ENCODE measurements at places on chromosomes 13 and 19.

DNA sequence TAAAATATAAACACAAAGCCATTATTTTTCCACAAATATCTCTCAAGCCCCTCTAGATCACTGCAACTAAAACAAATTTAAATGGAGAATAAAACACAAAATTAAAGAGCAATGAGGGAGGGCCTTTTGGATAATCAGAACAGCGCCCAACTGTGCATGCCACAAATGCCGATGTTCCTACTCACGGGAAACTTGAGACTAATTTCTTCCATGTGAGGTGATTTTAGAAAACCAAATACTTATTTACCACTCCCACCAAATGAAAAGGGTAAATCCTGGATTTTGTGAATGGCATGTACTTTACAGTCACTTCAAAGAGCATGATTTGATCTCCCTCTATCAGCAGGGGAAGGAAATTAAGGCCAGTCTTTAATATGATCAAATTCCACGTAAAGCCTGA is 74.8 kb downstream of the SLC7A1 start:
- peak; percentile 73 for DNase-seq

DNA sequence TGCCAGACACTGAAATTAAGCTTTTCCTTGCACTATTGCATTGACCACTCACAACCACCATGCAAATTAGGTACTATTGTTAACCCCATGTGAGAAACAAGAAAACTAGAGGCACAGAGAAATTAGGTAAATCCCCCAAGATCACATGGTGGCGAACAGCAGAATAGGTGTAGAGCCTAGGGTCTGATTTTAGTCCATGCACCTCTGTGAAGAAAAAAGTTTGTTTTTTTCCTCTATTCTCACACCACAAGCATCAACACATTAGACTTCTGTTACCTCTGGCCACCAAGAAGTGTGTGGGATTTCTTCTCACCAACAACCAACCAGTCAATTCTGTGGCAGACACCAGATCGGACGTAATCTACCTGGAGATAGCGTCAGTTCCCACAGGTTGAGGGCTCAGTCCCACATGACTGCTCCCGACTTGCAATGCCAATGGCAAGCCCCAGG is 391.9 kb downstream of the COG6 start:
- DNase-seq: no peak

DNA sequence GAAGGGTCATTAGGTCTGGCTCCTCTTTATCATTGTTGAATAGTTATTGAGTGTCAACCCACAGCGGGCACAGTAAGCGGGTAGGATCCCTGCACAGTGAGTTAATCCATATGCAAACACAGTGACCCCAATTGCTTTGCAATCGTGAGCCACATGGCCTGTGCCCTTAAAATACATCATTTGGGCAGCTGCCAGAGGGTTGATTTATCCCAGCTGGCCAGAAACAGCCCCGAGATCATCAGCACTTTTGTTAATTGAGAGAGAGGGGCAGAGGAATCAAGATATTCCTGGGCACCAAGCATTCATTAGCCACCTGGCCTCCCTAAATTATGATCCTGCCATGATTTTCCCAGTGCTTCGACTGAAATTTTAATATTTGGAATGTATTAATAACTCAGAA is 9.8 kb upstream of the CNMD start:
- no peak for DNase-seq

DNA sequence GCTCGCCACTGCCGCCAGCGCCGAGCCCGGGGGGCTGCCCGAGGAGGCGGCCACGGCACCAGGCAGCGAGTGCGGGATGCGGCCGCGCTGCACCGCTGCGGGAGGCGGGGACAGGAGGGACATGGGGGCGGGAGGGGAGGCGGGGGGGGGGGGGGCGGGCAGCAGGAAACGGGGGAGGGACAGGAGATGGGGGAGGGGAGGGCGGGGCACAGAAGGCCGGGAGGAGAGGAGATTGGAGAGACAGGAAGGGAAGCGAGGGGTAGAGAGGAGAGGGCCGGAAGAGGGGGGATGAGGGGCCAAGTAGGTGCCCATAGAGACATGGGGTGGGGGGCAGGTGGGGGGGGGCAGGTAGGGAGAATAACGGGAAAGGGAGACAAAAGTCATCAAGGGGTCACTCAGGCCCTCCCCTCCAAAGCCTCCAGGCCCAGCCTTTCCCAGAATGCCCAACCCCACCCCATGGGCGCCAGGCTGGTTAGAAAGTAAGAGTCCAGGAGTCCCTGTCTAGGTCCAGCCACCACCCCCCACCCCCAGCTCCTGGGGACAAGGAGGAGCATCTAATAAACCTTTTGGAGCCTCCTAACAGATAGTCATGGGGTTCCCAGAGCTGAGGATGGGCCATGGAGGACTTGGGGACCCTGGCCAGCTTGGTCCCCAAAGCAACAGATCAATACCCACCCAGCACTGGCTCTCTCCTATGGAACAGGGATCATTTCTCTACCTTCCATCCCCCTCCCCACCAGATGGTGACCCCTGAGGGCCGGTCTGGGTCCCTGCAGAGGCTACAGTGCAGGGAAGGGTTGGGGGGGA is 9.5 kb downstream of the NR2F6 start:
- no peak for DNase-seq

DNA sequence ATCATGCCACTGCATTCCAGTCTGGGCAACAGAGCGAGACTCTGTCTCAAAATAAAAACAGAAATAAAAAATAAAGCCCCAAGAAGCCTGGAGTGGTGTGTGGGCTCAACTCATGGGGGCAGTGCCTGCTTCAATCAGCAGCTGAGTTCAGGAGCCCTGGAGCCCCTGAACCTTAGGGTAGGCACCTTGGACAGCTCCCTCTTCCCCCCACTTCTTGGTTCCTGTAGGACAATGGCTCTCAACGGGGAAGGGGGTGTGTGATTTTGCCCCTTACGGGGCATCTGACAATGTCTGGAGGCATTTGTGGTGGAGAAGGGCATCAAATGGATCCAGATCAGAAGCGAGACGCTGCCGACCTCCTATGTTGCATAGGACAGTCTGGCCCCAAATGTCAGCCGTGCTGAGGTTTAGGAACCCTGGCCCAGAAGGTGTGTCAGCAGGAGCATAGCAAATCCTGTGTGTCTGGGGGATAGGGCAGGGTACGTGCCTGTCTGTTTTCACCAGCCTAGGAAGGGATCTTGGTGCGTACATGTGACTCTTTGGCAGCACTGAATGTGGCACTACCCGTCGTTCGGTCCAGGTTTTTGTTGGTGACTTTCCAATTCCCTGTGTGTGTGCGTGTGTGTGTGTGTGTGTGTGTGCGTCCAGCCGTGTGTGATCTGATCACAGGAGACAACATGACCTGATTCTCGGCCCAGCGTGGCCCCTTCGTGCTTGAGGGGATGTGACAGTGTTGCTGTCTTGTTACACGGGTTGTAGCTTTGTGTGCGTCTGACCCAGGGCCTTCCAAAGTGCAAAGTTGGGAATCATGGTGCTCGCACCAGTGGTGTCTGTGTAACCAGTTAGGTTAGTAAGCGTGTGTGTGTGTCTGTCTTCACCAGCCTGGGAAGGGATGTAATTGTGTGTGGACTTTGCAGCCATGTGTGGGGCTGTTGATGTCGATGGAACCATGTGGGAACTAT is 7.5 kb downstream of the IGLON5 start:
- DNase-seq: no peak

DNA sequence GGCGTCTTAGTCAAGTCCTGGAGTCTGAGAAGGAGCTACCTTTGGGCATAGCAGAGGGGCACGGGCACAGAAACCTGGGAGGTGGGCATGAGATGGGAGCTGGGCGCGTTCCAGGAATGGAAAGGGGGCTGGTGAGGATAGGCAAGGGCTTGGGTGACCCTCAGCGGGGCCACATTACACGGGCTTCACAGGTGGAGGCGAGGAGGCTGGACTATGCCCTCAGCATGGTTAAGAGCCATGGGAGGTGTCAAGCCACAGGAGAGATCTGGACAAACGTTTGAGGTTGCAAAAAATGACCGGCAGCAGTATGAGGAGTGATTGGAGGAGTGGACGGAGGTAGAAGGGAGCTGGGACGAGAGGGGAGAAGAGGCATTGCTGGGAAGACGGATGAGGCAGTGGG is 21.5 kb downstream of the NECTIN2 start:
- DNase-seq: no peak

DNA sequence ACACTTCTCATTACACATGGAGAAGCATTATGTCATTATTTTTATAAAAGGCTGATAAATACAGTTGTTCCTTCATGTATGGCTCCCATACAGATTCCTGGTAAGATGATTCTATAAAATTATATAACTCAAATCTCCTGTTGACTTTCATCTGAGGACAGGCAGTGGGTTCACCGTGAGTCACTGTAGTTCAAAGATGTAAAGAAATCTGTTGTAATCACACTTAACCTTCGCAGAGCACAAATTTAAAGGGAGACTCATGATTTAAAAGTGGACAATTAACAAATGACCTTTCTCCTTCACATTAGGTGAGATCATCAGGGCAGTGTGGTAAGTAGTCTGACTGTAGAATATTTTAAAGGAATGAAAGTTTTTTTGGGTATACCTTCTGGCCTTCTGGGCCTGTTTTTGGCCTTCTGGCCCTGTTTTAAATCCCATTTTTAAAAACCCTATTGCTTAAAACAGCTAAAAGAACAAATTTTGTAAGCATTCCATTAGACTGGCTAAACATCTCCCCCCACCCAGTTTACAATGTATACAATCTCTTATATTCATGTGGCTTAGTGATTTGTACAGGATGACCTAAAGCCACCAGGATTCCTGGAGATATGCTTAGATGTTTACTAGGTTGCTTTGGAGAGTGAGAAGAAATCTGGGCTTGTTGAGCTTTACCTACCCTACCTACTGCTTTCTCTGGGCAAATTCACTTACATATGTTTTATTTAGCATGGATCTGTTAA is 171.2 kb downstream of the ITGBL1 start:
- DNase-seq: no peak

DNA sequence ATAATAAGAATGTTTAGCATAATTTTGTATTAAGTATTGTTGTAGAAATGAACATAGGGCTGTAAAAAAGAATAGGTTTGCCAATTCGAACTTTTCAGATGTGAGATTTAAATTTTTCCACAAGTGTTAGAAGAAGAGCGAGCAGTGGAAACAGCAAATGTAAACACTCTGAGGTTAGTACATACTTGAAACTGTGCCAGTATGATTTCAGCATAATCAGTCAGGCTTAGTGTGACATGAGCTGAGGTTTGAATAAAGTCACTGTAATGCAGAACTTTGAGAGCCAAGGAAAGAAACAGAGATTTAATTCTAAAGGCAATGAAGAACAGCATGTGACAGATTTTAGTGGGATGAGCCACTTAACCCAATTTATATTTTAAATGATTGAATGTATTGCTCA is 2166.4 kb downstream of the PCDH9 start:
- DNase-seq: no peak

- no peak for DNase-seq
These were observed 69.2 kb downstream of the NALCN start for GRCh38 chr13:101346942-101347728.

- DNase-seq: no peak
These were observed 44.4 kb upstream of the SPATA13 start for GRCh38 chr13:24116131-24116530.

DNA sequence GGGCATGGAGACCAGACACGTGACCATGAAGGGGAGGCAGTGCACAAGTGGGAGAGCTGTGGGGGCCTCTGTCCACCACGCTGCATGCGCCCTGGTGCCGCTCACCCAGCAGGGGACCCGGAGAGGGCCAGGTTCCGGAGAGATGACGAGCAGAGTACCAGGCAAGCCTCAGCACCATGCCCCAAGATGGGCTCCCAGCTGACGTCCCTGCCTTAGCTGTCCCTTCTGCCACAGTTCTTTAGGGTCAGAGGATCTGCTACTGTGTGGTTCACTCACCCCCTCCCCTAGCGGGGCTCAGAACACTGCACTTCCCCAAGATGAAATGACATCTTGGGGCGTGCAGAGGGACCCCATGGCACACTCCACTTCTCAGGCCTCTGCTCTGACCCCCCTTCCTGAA is 9.6 kb upstream of the PRKD2 start:
- DNase-seq: no peak

DNA sequence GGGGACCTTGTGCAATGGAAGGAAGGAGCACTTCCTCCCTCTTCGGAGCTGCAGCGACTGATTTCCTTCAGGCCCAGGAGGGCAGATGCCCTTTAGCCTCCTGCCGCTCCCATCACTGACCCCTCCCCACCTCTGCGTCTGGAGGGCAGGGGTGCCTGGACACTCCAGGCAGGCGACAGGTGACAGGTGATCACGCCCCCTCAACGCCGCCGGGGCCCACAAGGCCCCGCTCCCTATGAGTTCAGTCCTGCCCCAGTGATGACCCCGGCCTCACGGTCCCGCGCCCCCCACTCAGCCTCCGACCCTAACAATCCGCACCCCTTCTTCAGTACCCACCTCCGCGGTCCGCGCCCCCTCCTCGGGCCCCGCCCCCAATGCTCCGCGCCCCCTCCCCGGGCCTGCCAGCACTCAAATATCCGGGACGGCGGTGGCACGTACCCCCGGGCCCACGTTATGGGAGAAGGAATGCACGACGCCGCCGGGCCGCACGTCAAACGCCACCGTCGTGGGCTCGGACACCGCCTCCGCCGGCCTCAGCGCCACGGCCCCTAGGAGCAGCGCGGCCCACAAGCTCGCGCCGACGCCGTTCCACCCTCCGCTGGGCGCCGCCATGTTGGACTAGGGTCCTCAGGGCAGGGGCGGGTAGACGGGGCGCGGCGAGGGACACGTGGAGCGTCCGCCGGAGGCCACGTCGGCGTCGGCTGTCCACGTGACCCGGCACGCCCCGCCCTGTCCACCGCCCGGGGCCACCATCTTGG is at the start of gene MYDGF:
Gene MYDGF (minus strand): TSS at position 620 of the 758 bp plus-strand sequence. CDS start 8 bp downstream, at position 612.
- no peak for DNase-seq

GRCh38 chr13:75321084-75321483 is 160.9 kb downstream of the TBC1D4 start:
- no peak for DNase-seq

DNA sequence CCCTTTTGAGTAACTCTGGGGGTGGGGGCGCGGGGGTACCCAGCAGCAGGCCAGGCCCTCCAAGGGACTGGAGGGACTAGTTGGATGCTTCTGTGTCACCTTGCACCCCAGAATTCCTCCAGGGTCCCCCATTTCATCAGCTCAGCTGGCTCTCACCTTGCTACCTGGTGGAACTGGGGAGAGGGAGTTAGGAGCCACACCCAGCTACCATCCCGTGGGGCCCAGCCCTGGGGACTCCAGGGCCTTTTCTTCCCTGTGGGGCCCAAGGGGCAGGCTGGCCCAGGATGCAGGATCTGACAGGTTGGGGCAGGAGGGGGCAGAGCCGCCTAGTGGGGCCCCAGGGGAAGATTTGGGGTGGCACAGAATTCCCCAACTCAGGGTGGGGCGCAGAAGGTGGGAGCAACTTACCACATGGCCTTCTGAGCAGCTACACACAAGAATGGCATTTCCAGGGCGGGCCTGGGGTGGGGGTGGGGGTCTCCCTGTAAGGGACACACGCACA is 32.8 kb upstream of the NANOS3 start:
- no peak for DNase-seq

DNA sequence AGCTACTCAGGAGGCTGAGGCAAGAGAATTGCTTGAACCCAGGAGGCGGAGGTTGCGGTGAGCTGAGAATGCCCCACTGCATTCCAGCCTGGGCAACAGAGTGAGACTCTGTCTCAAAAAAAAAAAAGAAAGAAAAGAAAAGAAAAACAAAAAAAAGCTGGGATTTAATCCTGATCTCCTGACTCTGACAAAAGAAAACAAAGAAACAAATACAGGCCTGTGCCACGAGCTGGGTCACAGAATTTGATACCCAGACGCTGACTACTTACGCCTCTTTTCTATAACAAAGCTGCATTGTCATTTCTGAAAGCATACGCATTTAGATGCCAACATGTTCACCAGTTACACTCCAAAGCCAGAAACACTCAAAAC is 18.2 kb upstream of the GTF2F2 start:
- DNase-seq: no peak

- DNase-seq: no peak
These were observed 1234.7 kb downstream of the SLITRK1 start for GRCh38 chr13:82647540-82647939.

GRCh38 chr13:73096173-73096572 is 37.4 kb downstream of the KLF5 start:
- no peak for DNase-seq
